ENCODE measurements at places on chromosomes 5 and 9.

GRCh38 chr5:60997721-60998120 is 52.7 kb downstream of the NDUFAF2 start:
- DNase-seq = no peak

DNA sequence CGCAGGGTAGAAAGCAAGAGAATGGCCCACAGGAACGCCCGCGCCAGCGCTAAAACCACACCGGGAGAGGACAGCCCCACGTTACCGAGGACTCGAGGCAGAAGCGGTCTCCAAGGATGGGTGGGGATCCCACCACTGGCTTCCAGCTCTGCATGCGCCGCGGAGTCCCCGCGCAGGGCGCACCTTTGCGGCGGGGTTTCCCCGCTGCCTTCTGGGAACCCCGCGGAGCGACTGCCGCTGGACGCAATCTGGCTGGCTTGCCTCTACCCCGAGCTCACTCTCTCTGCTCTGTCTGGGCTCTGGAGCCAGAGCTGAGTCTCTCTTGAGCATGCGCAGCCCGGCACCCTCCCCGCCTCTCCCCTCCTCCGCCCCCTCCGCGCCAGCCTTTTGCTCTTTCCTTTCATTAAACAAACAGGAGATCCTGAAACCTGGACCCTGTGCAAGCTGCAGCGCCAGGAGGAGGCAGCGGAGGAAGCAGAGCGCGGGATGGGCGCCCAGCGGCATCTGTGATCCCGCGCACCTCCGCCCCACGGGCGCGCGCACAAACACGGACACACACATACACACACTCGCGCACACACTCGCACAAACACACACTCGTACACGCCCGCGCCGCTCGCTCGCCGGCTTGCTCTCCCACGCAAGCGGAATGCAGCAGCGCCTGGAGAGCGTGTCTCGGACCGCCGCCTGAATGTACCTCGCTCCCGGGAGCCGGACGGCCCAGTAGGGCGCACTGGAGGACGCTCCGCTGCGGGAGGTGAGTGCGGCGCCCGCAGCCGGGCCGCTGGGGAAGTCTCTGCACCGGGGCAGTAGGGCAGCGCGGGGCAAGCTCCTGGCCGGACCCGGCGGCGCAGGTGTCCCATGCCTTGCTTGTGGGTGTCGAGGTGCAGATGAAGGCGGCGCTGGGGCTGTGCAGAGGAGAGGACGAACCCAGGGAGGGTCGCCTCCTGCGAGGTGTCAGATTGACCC is at the start of gene PLPPR1:
PLPPR1 (plus strand) TSS at position 382 of the 969 bp plus-strand sequence.
- peak; percentile 8 for DNase-seq

DNA sequence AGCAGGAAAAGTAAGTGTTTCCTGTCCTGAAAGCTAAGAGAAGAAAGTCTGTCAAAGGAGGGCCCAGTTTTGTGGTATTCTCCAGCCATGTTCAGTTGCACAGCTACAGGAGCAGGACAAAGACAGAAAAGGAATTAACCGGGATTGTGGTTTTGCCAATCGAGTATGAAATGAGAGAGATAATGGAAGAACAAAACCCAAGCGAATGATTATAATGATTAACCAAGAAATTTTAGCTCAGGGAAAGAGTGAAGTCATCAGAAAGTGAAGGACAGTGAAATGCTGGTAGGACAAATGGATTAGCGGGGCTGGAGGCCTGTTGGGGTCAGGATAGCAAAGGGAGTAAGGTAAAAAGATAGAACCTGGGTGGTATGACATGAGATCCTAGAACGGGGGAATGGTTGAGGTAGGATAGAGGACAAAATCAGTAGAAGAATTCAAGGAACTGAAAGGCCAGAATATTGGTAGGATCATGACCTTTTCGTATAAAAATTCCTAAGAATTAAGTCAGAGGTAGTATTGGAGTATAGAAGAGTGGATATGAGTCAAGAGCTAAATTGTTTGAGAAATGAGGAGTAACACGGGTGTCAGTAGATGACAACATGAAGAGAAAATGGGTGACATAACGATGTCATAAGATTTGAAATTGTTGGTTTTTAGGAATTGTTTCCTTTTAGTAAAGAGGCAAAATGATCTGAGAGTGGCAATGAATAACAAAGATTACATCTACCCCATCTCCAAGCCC is 52.8 kb downstream of the DIAPH1 start:
- no peak for DNase-seq

DNA sequence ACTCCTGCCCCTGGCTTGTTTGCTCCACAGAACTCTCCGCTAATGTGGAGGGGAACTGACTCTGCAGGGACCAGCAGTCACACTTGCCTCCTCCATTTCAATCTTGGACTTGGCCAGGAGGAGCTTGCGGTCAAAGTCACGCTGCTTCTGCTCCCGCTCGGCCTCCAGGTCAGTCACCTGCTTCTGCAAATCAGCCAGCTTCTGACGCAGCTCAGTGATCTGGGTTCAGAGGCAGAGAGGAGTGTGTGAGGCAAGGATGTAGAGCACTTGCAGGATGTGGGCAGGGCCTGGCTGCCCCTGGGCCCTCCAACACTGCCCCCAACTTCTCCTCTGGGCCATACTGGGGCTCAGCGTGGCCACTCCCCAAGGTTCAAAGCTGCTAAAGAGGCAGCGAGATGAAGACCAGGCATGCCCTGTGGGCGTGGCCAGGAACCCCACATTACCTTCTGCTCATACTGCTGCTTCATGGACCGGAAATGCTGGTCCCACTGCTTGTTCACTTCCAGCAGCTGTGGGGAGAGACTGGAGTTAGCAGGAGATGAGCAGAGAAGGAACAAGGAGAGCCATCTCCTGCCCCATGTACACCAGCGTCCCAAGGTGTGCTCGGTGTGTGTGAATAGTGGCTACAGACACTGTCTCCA is 22.2 kb downstream of the GPX3 start:
- DNase-seq = no peak

DNA sequence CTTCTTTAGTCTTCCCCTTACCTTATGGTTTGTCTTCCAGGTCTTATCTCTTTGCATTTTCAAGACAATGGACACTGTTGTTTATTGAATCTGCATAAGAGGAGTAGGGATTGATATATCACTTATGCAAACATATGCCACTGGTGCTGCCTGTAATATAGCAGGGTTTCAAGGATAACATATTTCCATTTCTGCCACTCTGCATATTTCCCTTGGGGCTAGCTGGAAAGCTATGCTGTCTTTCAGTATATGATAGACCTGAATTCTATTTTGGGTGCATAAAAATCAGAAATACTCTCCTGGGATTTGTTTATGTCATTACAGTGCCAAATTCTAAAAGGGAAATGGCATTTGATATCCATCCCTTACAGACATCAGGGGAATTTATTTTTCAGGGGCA is 400.2 kb downstream of the TLR4 start:
- no peak for DNase-seq

DNA sequence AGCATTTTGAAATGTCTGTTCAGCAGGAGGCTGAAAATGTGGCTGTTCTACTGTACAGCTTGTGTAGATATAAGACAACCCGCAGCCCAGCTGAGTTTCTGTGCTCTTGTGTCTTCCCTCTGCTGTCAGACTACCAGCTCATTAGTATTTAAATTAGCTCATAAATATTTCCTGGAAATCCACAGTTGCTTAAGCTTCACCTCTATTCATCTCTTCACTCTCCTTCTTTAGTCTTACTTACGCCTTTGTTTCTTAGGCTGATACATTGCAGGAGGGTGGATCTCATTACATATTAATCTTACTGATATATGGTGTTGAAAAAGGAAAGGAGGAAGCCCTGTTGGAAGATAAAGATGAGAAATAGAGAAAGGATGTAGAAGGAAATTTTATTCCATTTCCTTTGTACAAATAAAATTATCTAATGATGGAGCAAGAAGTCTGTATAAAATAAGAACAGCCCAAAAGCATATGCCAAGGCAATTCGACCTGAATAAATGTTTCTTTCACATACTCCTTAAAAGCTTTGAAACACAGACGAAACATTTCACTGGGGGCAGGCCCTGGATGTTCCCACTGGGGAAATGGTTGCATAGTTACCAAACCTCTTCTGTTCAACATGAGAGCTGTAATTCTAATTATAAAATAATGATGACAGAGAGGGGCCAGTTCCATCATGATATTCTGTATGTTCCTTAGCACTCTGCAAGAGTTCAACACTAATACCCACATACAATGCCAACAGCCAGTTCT is 111.8 kb upstream of the APC start:
- DNase-seq = no peak

DNA sequence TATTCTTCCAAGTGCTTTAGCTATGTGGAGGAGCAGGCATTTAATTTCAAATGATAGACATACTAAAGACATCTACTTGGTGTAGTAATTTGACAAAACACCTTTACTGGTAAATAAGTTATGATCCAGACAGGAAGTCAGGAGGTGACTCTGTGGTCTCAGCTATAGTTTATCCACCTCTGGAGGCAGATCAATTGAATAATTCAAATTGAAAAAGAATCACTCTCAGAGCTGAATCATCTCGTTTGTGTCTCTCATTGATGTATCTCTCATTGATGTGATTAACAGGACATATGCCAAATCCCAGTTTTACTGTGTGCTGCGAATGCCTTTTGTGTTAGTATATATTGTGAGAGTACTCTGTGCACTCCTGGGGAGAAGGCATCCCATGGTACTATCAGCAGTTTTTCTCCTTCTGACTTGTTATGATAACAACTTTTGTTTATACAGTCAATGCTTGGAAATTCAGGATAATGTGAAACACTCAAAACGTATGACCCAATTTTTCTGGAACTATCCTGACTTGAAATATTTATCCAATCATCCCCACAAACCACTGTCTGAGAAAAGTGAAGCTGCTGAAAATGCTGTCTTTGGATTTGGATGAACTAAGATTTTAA is 48.5 kb upstream of the DAB2 start:
- no peak for DNase-seq

DNA sequence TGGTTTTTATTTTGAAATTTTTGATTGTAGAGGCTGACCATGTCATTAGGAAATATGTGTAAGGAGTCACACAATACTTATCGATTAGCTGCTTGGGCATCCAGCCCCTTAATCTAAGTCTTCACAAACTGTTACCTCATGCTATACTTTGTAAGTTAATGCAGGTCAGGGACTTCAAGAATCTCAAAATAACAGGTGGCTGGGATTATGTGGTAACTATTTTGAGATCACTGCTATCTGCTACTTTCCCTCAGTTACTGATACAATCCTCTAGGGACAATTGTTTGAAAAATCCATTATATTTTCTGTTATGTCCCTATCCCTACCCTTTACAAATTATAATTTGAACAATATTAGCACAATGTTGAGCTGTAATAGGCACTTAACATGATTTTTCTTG is 21.7 kb downstream of the FTMT start:
- no peak for DNase-seq

- no peak for DNase-seq
Observed at GRCh38 chr5:89901983-89902382, 507.6 kb downstream of the CETN3 start.

DNA sequence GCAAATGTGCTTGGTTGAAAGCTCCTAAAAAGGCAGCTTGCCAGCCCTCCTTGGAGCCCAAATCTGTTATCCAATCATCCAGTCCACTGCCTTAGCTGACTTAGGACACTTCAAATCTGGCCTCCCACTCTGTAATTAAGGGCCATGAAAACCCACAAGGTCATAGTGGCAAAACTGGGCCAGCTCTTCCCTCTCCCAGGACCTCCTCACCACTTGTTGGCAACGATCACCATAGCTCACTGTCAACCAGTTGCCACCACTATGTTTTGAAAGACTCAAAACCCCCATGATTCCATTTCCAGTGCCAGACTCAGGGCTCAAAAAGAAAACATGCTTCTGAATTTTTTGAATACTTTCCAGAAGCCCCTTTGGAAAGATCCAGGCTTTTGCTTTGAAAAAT is 107.5 kb downstream of the NREP start:
- no peak for DNase-seq

GRCh38 chr5:127536687-127537086 is 19.2 kb downstream of the PRRC1 start:
- no peak for DNase-seq

DNA sequence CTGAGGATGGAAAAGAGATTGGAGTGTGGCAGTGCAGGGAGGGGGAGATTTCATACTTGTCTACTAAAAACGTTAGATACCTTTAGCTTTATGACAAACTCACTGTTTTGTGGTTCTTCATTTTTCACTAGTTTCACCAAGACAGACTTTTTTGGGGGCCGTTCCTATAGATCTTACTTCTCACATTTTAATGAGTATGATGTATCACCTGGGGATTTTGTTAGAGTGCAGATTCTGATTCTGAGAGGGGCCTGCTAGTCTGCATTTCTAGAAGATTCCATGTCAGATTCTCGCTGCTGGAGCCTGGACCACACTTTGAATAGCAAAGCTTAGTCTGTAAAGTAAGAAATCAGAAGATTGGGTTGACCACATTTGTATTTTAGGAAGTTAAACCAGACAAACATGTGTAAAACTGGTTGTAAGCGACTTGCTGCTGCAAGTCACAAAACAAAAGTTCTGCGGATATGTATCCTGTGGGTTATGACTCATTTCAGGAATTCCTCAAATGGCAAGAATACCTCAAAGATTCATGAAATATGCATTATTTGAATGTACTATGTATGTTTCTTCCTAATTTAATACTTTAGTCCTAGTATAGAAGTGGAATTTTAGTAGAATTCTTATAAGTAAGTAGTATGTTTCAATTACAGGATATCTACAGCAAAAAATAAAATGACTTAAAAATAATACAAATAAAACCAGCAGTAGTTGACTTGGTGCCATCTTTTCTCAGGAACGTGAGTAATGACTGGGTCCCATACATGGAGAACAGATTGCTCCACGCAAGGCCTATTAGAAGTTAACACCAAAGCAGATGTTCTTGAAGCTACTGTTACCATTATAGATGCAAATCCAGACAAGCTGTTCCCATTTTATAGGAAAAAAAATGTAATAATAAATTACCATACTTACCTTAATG is 27.8 kb downstream of the NFIL3 start:
- peak; percentile 20 for DNase-seq

DNA sequence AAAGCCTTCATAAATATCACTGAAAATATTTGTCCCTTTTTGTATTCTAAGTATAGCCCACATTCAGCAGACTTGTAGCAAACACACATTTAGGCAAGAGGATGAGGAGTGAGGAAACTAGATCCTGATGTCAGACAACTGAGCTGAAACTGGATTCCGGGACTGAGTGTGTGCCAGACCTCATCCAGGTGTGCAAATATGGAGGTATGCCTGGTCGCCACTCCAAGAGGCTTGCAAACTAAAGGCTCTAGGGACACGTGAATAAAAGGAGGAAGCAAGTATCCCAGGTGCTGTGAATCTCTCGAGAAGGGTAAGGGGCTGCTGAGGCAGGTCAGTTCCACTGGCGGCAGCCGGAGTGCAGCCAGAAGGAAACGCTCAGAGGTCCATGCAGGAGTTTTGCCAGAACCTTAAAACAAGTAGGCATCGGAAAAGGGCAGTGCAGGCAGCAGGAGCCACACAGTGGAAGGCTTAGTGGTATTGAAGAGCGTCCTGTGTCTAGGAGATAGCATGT is 77.4 kb upstream of the ALDH1B1 start:
- DNase-seq = no peak

GRCh38 chr9:89702401-89702800 is 97.6 kb downstream of the GADD45G start:
- DNase-seq = no peak

All from RPMI8226 (cell line).